NCI-H2107 (cell line): ENCODE measurements at places on chromosomes 6 and 20.

GRCh38 chr6:157670466-157671186 is 152.4 kb upstream of the SNX9 start:
- no peak for DNase-seq

DNA sequence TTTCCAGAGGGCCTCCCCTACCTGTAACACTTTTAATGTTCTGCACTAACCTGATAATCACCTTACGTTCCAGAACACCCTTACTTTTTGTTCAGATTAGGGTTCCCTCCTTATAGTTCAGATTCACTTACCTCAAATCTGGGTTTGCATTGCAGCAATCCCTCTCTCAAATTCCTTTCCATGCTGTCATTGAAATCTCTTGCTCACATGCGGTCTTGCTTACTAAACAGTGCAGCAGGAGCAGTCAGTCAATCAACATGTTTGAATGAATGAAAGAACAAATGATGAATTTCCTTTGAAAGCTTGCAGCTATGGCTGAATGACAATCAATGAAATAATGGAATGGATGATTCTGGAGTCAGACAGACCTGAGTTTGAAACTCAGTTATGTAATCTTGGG is 200.1 kb downstream of the HIVEP2 start:
- DNase-seq: no peak

DNA sequence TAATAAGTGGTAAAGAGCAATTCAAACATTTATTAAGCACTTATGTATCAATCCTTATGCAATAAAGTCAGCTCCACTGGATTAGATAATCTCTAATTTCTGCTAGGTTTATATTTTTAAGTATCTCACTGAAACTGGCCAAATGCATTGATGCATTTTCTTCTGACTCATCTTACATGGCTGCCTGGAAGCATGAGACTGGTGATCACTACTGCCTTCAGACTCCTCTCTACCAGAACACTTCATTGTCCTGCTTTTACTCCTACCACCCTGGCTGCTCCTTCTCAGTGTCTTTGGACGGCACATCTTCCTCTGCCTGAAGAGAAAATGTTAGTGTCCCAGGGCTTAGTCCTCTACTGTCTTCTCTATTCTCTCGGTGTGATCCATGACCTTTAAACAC is 7.4 kb downstream of the CEP85L start:
- no peak for DNase-seq

DNA sequence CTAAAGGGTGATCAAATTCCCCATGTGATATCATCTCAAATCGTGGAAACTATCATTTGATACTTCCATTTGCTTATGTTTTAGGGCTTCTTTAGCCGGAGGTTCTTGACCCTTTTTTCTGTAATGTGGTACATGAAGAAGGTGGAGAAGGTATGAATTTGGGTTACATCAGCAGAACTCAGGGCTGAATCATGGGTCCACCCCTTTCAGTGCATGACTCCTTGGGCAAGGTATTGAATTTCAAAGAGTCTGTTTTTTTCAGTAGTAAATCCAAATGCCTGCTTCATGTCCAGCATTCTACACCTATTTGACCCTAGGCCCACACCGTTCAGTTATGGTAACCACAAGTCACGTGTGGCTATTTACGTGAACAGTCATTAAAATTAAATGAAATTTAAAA is 30.6 kb upstream of the QKI start:
- no peak for DNase-seq

- DNase-seq: no peak
Measured at GRCh38 chr20:4415281-4415680, 306.4 kb upstream of the PRND start.
